ENCODE measurements at places on chromosomes 1 and 21. TPM values are rescaled to one million over a fixed set of nuclear protein-coding genes. Genes with fewer than 3 reads are reported as not detected.
A peak's percentile ranks its signal among the peaks of the same experiment; 100 is the strongest.

GRCh38 chr1:194930132-194930531, 1678.1 kb downstream of the KCNT2 start:
- H3K27me3 ChIP-seq: no peaks in the 10 kb centered on the region
- DNase-seq: no peak
- no peak overlapping the region for H3K27ac ChIP-seq
- H3K36me3 ChIP-seq: no peaks in the 10 kb centered on the region

DNA sequence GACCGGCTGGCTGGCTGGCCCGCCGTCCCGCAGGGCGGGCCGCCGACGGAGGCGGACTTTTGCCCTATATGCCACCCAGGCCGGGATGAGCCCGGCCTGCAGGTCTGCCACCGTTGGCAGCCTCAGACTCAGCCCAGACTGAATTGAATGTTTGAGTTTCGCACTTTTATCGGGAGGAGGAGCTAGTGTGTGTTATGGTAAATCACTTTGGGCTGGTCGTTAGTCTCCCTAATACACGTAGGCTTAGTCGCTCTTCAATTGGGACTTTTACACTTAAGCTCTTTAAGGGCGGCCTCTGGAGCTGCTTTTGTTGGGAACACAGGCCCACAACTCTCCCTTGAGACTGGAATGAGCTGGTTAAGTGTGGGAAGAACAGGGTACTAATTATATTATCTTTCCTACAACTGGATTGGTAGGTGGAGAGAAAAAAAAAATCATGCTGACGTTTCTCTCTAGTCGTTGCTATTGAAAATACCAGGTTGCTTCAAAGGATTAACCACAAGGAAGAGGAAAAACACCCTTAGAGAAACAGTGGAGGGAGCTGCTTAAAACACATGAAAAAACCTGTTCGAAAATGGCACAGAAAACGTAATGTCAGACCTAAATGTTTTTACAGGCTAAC, 1.4 kb upstream of the IRF2BP2 start:
- H3K27me3 ChIP-seq: no peaks in the 10 kb centered on the region
- H3K4me1 ChIP-seq: peaks cover 36% of the 10 kb centered on the region
- peaks cover 25% of the 10 kb centered on the region for H3K36me3 ChIP-seq
- H3K27ac ChIP-seq: peak overlapping the region; percentile 100
- DNase-seq: no peak
- peak overlapping the region; percentile 79 for H3K4me3 ChIP-seq

GRCh38 chr1:157512036-157512969, 40.0 kb downstream of the FCRL5 start:
- no peak overlapping the region for H3K27ac ChIP-seq
- no peaks in the 10 kb centered on the region for H3K27me3 ChIP-seq
- no peaks in the 10 kb centered on the region for H3K36me3 ChIP-seq
- H3K4me1 ChIP-seq: peaks cover 4% of the 10 kb centered on the region
- no peak for DNase-seq

- peaks cover 41% of the 10 kb centered on the region for H3K27me3 ChIP-seq
- no peak overlapping the region for H3K4me3 ChIP-seq
- DNase-seq: no peak
Measured at GRCh38 chr1:66035616-66036245, 243.0 kb downstream of the PDE4B start.

DNA sequence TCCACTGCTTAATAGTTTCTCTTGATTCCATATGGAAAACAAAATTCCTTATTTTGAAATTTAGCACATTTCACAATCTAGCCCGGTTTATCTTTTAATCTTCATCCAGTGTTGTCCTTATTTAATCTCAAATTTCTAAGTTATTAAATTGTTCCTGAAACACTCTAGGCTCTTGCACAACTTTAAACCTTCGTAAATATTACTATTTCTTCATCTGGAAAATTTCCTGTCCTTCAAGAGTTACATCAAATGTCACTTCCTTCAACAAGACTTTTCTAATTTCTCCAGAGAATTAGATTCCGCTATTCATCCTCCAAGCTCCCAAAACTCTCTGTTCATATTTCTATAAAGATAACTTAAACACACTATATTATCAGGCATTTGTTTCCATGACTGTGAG, 6.5 kb downstream of the FMO5 start:
- H3K27ac ChIP-seq: no peak overlapping the region
- no peaks in the 10 kb centered on the region for H3K27me3 ChIP-seq
- no peak for DNase-seq
- H3K4me1 ChIP-seq: no peaks in the 10 kb centered on the region
- H3K36me3 ChIP-seq: no peaks in the 10 kb centered on the region

DNA sequence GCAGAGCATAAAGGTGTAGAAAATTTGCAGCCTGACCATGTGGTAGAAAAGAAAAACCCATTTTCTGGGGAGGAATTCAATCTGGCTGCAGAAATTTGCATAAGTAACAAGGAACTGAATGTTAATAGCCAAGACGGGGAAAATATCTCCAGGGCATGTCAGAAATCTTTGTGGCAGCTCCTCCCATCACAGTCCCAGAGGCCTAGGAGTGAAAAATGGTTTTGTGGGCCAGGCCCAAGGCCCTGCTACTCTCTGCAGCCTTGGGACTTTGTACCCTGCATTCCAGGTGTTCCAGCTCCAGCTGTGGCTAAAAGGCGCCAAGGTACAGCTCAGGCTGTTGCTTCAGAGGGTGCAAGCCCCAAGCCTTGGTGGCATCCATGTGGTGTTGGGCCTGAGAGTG, 152.9 kb downstream of the PATJ start:
- H3K4me1 ChIP-seq: no peaks in the 10 kb centered on the region
- H3K36me3 ChIP-seq: peaks cover 31% of the 10 kb centered on the region
- no peak overlapping the region for H3K4me3 ChIP-seq
- no peak overlapping the region for H3K27ac ChIP-seq
- no peaks in the 10 kb centered on the region for H3K27me3 ChIP-seq

TRIM45 gene
- 0.60 TPM for total RNA-seq

BTG2 gene
- total RNA-seq: 81.2 TPM
